ENCODE measurements at places on chromosomes 5 and 9.

- no peak for DNase-seq
Observed at GRCh38 chr5:136605638-136606037, 240.3 kb upstream of the TRPC7 start.

DNA sequence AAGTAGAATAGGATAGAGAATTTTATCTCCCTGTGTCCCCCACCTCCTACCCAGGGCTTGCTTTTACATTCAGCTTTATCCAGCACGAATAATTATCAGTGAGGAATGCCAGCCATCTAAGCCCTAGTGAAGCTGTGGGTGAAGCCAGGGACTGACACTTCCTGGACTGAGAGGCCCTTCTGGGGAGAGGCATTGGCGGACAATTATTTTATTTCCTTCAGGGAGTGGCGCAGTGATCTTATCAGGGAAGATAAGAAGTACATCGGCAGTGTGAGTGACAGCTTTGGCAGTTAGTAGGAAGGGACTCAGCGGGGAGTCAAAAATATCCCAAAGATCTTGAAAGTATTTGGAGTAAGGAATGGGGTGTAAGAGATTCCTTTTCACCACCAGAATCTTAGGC lies 34.9 kb upstream of the RPS23 start:
- DNase-seq = no peak

DNA sequence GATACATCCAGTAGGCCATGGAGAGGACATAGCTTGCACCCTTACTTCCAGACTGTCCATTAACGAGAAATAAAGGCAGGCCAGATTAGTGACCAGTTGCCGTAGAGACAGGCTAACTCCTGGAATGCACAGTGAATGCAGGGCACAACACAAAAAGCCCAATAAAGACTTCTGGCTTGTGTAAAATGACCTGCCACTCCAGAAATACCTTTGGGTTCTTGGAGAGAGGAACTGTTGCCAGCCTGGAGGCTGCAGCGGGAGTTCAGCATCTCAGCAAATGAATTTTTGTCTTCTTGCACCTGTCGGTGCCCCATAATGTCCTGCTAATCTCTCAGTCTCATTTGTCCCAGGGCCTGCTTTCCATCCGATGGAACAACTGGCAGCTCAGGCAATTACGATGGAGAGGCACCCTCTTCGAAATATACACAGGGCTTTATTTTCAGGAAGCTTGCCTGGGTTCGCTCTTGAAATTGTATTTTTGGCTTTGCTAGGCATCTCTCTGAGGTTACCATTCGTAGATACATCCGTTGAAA lies 538.8 kb upstream of the ZNF462 start:
- DNase-seq = no peak

DNA sequence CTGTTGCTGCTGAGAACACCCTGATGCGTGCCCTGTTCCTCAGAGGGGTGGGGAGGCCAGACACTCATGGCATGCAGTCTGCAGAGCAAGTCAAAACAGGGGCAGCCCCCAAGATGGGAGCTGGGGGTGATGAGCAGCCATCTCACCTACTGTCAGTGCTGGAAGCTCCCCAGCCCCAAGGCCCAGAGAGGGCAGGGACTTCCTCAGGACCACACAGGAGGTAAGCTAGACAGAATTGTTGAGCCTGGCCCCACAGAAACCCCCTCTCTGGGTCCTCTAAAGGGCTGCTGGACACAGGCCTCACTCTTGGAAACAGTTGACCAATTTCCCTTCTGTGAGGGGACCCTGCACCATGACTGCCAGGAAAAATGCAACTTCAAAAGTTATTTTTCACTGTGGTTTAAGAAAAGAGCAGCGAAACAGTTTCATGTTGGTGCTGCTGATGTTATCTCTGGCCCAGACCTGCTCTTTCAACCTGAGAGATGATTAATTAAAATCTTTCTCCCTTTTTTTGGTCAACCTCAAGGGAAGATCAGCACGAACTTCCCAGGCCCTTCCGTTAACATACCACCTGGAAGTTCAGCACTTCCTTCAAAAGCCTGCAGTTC lies 9.6 kb downstream of the CSF2 start:
- DNase-seq = no peak

DNA sequence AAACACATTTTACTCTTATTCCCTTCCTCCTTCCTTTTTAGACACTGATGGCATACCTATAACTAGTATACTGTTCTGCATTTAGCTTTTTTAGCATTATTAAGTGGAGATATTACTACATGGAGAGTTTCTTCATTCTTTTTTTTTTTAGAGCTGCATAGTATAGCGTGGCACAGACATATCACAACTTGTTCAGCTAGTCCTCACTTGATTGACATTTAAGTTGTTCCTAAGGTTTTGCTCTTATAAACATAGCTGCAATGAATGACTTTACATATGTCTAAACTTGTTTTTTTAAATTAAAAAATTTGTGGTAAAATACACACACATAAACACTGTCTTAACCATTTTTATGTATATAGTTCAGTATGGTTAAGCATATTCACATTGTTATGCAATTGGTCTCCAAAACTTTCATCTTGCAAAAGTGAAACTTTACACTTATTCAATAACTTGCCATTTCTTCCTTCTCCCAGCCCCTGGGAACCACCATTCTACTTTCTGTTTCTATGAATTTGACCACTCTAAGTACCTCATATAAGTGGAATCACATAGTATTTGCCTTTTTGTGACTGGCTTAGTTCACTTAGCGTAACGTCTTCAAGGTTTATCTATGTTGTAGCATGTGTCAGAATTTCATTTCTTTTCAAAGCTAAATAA lies 48.7 kb downstream of the ANKDD1B start:
- no peak for DNase-seq

DNA sequence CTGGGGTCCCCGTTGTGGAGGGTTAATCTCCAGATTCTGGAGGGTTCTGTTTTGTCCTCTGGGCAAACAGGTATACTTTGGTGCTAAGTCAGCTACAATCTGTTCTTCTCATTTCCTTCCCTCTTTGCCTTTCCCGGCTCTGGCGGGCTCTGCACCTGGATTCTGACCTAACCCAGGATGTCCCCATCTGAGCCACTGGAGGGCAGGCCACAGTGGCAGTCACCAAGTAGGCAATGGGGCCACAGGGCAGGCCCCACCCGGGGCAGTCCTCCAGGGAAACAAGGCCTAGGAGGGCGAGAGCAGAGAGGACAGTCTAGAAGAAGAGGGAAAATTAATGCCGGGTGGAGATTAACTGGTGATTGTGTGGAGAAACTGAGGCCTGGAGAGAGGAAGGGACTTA lies 40.4 kb upstream of the HRH2 start:
- DNase-seq = no peak
